ENCODE measurements at places on chromosomes 16 and 17.
A peak's percentile ranks its signal among the peaks of the same experiment; 100 is the strongest.

GRCh38 chr17:1714427-1714979 is 4.3 kb upstream of the TLCD2 start:
- DNase-seq = no peak

DNA sequence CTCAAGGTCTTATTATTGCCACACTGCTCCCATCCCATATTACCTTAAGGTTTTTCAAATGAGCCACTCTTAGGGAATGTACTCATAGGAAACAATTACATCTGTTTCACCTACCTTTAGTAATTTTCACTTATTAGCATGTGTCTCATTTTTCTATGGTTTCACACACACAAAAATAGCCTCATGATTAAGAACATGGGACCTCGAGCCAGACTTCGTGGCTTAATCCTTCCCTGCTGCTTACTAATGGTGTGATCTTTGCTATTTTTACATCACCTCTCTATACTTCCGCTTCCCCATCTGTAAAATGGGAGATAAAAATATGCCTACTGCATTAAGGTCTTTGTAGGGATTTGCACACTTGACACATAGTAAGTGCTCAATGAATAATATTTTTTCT is 38.5 kb downstream of the OTOA start:
- no peak for DNase-seq

- DNase-seq = no peak
Measured at GRCh38 chr16:83863682-83864081, 35.2 kb upstream of the MLYCD start.

GRCh38 chr16:88013766-88014251 is 62.6 kb downstream of the BANP start:
- no peak for DNase-seq

DNA sequence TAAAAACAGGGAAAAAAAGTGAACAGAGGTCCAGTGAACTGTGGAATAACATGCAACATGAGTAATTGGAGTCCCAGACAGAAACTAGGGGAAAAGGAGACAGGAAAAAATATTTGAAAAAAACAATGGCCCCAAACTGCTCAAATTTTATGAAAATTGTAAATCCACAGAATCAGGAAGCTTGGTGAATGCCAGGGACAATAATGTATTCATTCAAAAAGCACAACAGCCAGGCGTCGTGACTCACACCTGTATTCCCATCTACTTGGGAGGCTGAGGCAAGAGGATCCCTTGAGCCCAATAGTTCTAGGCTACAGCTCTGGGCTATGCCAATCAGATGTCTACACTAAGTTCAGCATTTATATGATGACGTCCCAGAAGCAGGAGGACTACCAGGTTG is 23.7 kb downstream of the NCOR1 start:
- DNase-seq = no peak

- peak; percentile 24 for DNase-seq
Measured at GRCh38 chr17:38925263-38925995, at the start of gene LASP1NB. Gene LASP1NB (plus strand): TSS chr17:38925614.

GRCh38 chr16:27363797-27364196 is 38.2 kb upstream of the IL21R start:
- DNase-seq = no peak

- no peak for DNase-seq
Measured at GRCh38 chr16:17555176-17555575, 84.4 kb upstream of the XYLT1 start.

DNA sequence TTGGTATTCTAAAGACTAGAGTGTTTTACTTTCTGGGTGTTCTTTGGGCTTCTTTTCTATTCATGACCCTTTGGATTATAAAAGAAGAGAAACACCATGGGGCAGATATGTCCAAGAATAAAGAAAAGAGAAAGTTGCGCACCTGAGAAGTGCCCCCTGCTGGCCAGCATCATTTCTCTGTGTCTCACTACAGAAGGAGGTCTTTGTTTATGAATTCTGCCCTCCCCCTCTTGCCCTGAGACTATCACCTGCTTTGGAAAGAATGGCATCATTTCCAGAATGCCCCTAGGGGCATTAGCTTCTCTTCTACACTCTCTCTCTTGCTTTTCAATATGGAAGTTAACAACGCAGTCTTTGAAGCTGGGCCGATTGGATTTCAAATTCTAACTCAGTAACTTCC is 45.0 kb downstream of the CDH13 start:
- DNase-seq = peak; percentile 6

GRCh38 chr17:3961564-3962047 is 2.6 kb downstream of the ATP2A3 start:
- no peak for DNase-seq

Measured in stimulated activated CD4-positive, alpha-beta T cell treated with anti-CD3 and anti-CD28 coated beads, Interleukin-4, amount 100 ng/mL, for 4 hours (primary cell).